Aorta (tissue), 5 donors: ENCODE measurements at places on chromosomes 11 and 22. TPM values are rescaled to one million over a fixed set of nuclear protein-coding genes. Genes with fewer than 3 reads are reported as not detected.

- DNase-seq, result no peak
Observed at GRCh38 chr11:30921811-30922210, 335.7 kb upstream of the MPPED2 start.

DNA sequence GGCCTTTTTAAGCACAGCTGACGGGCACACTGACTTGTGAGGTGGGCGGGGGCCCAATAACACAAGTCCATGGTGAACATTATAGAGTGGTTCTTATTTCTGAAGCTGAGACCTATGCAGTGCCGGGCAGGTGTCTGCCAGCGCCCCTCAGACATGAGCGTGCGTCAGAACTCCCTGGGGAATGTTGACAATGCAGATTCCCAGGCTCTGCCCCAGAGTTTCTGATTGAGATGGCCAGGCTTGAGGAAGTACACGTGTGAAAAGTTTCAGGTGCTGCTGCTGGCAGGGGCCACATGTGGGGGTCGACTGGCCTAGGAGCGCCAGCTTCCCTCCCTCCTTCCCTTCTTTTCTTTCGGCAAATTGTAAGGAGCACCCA is 46.2 kb downstream of the TPCN2 start:
- DNase-seq, result no peak

Gene TREH
- not detected for total RNA-seq

DNA sequence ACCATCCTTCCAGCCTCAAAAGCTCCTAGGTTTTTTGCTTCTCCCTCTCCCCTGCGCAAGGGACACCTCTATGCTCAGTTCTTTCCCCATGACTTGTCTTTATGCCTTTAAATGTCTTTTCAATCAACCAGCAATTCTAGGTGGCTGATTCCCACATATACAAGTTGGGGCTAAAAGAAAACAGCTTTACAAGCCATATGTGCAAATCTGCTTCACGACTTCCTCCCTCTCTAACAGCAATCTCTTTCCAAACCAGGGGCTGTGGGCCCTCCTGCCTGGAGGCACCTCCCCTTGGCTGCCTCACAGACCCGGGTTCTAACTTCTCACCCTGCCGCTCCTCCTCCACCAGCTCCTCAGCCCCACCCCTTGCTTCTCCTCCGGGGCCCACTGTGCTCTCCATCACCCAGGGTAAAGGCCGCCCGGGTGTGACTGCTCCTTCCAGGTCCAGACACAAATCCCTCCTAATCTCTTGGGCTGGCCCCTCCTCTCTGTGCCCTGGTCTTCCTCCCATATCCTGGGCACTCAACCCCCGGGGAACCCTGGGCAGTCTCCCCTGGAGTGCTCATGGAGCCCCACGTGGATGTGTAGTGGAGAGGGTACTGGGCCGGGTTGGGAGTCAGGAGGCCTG is 14.1 kb downstream of the TMPRSS13 start:
- no peak for DNase-seq

Gene ARHGAP32
- total RNA-seq, result 14.4 TPM

Gene SOX10
- total RNA-seq, result 5.9 TPM

Gene KRTAP5-8
- not detected for total RNA-seq

Gene MS4A13
- not detected for total RNA-seq

- no peak for DNase-seq
Observed at GRCh38 chr11:102430158-102430836, 22.3 kb downstream of the TMEM123 start.

- DNase-seq, result no peak
Observed at GRCh38 chr11:61281581-61282250, 13.4 kb downstream of the VWCE start.

Gene OR8D4
- not detected for total RNA-seq
